Activated CD4-positive, alpha-beta T cell treated with anti-CD3 and anti-CD28 coated beads for 36 hours (primary cell): ENCODE measurements at places on chromosomes 6 and 20. TPM values are rescaled to one million over a fixed set of nuclear protein-coding genes. Genes with fewer than 3 reads are reported as not detected.

DNA sequence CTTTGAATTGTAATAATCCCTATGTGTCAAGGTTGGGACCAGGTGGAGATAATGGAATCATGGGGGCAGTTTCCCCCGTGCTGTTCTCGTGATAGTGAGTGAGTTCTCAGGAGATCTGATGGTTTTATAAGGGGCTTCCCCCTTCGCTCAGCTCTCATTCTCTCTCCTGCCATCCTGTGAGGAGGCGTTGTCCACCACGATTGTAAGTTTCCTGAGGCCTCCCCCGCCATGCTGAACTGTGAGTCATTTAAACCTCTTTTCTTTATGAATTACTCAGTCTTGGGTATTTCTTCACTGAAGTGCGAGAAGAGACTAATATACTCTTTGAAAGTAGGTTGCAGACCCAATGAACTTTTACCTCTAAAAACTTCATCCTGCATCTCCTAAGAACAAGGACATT is 39.2 kb upstream of the KCNG1 start:
- H3K27ac ChIP-seq, result peak overlapping the region; percentile 76

GRCh38 chr6:10510592-10511367 is 10.4 kb upstream of the GCNT2 start:
- H3K27ac ChIP-seq, result no peak overlapping the region
- peak; percentile 73 for DNase-seq
- peaks cover 5% of the 10 kb centered on the region for H3K4me1 ChIP-seq
- no peak overlapping the region for H3K4me3 ChIP-seq
- H3K36me3 ChIP-seq, result no peaks in the 10 kb centered on the region
- peaks cover 2% of the 10 kb centered on the region for H3K27me3 ChIP-seq

DNA sequence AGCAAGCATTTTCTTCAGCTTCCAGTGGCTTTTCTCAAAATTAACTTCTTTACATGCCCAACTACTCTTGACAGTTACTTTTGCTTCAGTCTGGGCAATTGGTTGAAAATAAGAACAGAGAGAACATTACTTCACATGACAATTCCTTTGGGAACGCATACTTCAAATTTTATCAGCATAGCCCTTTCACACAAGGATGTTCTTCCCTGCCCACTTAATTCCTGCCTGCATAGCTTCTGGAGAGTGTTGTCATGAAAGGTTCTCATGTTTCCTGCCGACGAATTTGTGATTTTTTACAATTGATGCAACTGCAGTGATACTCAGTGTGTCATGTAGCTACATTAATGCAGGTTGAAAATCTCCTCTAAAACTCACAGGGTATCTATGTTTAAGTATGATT is 22.0 kb upstream of the SNRNP48 start:
- peaks cover 21% of the 10 kb centered on the region for H3K27me3 ChIP-seq
- H3K27ac ChIP-seq, result no peak overlapping the region
- H3K4me1 ChIP-seq, result no peaks in the 10 kb centered on the region
- DNase-seq, result no peak
- H3K4me3 ChIP-seq, result no peak overlapping the region

Gene GSTA2
- not detected for total RNA-seq

Gene NR2E1
- not detected for total RNA-seq
